ENCODE measurements at places on chromosomes 13 and 19. TPM values are rescaled to one million over a fixed set of nuclear protein-coding genes. Genes with fewer than 3 reads are reported as not detected.

NUP58 gene
- 83.0 TPM for total RNA-seq

FGF14 gene
- 0.03 TPM for total RNA-seq

TMEM59L gene
- total RNA-seq = 0.19 TPM

- no peaks in the 10 kb centered on the region for H3K27me3 ChIP-seq
- peaks cover 12% of the 10 kb centered on the region for H3K36me3 ChIP-seq
- no peak for DNase-seq
- H3K4me3 ChIP-seq = no peak overlapping the region
- no peak overlapping the region for H3K27ac ChIP-seq
Observed at GRCh38 chr13:102838982-102839381, 6.8 kb upstream of the ERCC5 start.

GRCh38 chr19:1523412-1524286, at the start of gene PLK5:
TSS of gene PLK5 (plus strand) at chr19:1524077. CDS start at chr19:1526997, 2,920 bp downstream.
- H3K27me3 ChIP-seq = peaks cover 23% of the 10 kb centered on the region
- no peak for DNase-seq
- H3K4me1 ChIP-seq = peaks cover 4% of the 10 kb centered on the region
- H3K4me3 ChIP-seq = no peak within 1 kb of the TSS

- H3K27ac ChIP-seq = no peak overlapping the region
- H3K36me3 ChIP-seq = peaks cover 11% of the 10 kb centered on the region
- H3K4me1 ChIP-seq = no peaks in the 10 kb centered on the region
- DNase-seq = no peak
Observed at GRCh38 chr19:32718286-32718685, 1.3 kb upstream of the TDRD12 start.

GRCh38 chr19:18726846-18727245, 43.4 kb downstream of the CRTC1 start:
- no peaks in the 10 kb centered on the region for H3K4me1 ChIP-seq
- no peak overlapping the region for H3K27ac ChIP-seq
- H3K27me3 ChIP-seq = no peaks in the 10 kb centered on the region
- no peaks in the 10 kb centered on the region for H3K36me3 ChIP-seq
- DNase-seq = no peak

DNA sequence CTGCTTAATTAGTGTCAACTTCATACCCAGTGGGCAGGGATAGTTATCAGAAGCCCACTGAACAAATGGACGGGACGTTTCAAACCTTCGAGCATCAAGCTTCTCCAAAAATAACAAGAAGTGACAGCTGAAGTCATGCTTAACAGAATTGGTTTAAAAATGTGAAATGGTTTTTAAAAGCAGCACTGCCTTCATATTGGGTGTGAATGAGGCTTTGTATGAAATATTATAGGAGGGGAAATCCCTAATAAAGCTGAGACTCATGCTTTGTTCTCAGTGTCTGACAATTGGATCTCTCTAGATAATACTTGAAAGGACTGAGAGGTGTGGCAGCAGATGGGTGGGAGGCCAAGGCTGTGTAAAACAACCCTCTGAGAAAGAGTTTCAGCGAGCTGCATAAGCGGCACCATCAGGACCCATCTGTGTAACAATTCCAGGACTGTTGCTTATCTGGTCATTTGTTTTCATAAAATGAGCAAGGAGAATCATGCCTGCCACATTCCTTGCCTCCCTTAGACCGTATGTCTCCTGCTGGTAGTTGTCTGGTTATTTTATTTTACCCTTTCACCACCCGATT, 667.7 kb downstream of the DIAPH3 start:
- H3K36me3 ChIP-seq = no peaks in the 10 kb centered on the region
- DNase-seq = no peak
- peaks cover 2% of the 10 kb centered on the region for H3K4me1 ChIP-seq
- no peak overlapping the region for H3K4me3 ChIP-seq

- H3K4me1 ChIP-seq = peaks cover 4% of the 10 kb centered on the region
- H3K36me3 ChIP-seq = peaks cover under 1% of the 10 kb centered on the region
- DNase-seq = no peak
- no peak overlapping the region for H3K27ac ChIP-seq
- H3K4me3 ChIP-seq = no peak overlapping the region
Observed at GRCh38 chr19:18262917-18263316, 11.3 kb downstream of the IQCN start.

- no peak overlapping the region for H3K4me3 ChIP-seq
- peaks cover 6% of the 10 kb centered on the region for H3K36me3 ChIP-seq
- peaks cover 28% of the 10 kb centered on the region for H3K4me1 ChIP-seq
- DNase-seq = no peak
Observed at GRCh38 chr19:51103926-51104341, 4.3 kb downstream of the CTU1 start.

- no peak for DNase-seq
- H3K27ac ChIP-seq = no peak overlapping the region
- H3K4me1 ChIP-seq = no peaks in the 10 kb centered on the region
- no peaks in the 10 kb centered on the region for H3K36me3 ChIP-seq
Observed at GRCh38 chr13:32010136-32010535, 21.4 kb upstream of the FRY start.

DNA sequence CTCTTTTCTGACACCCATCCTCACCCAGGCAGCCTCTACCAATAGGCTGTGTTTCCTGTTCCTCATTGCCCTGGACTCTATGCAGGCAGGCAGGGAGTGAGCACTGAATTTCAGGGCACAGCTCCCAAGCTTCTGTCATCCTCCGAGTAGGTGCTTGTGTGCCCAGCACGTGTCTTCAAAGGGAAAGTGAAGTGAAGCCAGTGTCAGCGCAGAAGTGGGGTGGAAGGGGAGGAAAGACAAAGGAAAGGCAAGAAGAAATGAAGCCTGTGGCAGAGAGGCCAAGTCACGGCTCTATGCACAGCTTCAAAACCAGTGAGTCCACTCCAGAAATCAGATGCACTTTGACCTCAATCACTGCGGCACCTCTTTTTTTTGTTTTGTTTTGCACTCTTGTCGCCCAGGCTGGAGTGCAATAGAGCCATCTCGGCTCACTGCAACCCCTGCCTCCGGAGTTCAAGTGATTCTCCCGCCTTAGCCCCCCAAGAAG, 16.9 kb downstream of the CEBPA start:
- no peak for DNase-seq
- no peak overlapping the region for H3K27ac ChIP-seq
- H3K4me1 ChIP-seq = peaks cover 19% of the 10 kb centered on the region
- H3K36me3 ChIP-seq = no peaks in the 10 kb centered on the region
- peaks cover 17% of the 10 kb centered on the region for H3K27me3 ChIP-seq
- no peak overlapping the region for H3K4me3 ChIP-seq

All from activated naive CD8-positive, alpha-beta T cell treated with anti-CD3 and anti-CD28 coated beads, Interleukin-2, amount 10 ng/mL, durations not matched to agents 7 days and 5 days (primary cell).